ENCODE measurements at places on chromosomes 7 and 10. TPM values are rescaled to one million over a fixed set of nuclear protein-coding genes. Genes with fewer than 3 reads are reported as not detected.

Gene TUBB8
- not detected for total RNA-seq

Gene ASIC3
- total RNA-seq, result not detected

Gene LLCFC1
- total RNA-seq, result not detected

Gene ELFN1
- 6.2 TPM for total RNA-seq

Gene EVX1
- not detected for total RNA-seq

Gene WDR86
- total RNA-seq, result 0.25 TPM

Gene PRLHR
- total RNA-seq, result not detected

GRCh38 chr10:95496951-95497350, 64.2 kb downstream of the SORBS1 start:
- no peak for DNase-seq

DNA sequence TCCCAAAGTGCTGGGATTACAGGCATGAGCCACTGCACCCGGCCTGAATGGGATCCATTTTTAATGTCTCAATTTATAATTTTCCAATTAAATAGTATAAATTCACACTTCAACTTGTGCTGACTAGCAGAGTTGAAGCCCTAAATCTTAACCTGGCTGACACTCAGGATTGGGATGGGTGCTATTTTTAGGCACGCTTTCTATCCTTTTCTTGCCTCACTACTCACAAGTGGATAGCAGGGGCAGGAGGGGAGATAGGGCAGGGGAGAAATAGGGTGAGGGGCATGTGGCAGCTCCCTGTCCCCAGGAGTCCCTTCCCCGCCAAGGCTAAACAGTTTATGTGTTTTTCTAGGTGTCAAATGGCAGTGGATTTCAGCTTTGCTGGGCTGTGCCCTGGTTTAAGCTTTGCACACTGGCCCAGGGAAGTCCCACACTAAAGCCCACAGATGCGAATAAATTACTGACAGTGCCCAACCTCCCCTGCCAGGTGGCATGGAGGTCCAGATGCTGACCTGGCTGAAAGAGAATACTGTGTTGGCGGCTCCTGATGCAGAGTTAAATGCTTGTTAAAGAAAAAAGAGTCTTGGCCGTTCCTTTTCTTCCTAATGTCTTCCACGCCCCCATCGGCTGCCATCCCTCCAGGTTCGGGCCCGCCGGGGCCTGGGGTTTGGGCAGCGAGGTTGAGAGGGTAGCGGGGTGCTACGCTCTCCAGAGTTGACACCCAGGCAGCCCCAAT, 36.2 kb upstream of the EFCAB10 start:
- DNase-seq, result no peak

DNA sequence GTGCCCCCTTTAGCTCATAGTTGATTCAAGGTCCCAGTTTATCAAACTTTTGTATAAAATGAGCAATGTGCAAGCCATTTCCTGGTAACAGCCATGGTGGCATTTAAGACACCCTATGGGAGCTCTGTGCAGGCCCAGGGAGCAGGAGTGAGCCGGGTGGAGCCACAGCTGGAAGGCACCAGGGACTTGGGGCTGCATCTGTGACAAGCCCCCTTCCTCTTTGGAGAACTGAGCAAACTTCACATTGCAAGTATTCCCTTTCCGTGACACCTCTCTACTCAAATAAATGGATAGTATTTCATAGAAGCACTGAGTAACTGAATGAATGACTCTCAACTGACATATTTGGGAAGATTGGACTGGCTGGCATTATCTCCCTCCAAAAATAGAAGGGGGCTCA, 558.7 kb upstream of the FOXK1 start:
- no peak for DNase-seq

DNA sequence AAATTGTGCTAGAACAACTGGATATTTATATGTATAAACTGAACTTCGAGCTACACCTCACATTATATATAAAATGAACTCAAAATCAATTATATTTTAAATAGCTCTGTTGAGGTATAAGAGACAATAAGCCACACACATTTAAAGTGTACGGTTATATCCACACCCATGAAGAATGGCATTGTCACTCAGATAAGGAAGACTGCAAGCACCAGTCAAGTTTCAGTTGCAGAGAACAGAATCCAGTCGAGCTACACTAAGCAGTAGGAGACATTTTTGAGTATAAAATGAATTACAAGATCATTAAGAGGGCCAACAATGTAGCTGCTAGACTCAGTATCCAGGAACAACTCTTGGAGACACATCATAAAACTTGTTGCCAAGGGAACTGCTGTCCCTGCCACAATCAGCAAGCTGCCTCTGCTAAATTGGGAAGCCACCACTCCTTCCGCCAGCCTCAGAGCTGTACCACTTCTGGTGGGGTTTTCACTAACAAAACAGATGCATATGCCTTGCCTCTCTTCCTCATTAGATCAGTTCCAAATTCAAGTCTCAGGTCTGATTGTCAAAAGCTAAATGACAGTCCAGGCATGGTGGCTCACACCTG, 19.6 kb upstream of the GPNMB start:
- DNase-seq, result no peak

- no peak for DNase-seq
Measured at GRCh38 chr10:74770400-74770799, 56.0 kb upstream of the KAT6B start.

- DNase-seq, result no peak
Measured at GRCh38 chr10:81943583-81943982, 68.6 kb downstream of the NRG3 start.

DNA sequence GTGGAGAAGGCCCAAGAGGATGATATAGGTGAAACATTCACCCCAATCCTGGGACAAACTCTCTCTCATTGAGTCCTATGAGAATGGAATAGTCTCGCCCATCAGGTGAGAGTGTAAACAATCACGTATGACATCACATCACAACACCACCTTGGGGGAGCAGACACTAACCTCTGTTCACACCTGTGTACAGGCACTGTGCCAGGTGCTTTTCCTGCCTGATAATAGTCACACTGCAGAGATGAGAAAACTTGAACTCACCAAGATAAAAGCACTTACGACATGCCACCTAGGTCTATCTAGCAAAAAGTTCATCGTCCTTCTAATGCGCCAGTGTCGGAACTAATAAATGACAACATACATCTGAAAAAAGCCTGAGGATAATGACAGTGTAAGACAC, 187.8 kb downstream of the FAM107B start:
- no peak for DNase-seq

DNA sequence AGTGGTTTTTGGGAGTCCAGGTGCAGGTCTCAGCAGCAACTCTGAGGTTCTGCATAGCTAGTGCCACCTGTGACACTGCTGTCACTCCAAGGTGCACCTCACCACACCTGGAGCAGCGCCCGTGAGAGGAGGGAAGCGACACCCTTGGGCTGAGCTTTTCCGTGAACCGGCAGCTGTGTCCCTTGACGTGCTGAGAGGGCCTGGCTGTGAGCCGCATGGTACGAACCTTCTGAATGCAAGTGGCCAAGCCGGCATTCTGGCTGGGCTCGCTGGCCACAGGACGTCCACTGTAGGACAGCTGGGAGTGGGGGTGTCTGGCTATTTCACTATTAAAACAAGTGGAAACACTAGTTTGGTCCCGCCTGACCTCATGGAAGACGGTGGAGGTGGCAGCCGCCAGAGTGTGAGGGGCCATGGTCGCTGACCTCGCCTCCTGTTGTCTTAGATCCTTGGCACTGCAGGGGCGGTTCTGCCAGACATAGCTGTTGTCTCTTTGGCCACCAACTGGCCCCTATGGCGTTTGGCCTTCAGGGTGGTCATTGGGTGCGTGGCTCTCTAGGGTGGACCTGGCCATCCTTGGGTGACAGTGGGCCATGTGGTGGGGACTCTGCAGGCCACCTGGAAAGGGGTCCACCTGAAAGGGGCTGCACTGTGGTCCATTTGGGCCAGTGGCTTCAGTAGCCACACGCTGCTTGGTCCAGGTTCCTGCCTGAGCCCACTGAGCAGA, 12.9 kb downstream of the INPP5A start:
- no peak for DNase-seq

DNA sequence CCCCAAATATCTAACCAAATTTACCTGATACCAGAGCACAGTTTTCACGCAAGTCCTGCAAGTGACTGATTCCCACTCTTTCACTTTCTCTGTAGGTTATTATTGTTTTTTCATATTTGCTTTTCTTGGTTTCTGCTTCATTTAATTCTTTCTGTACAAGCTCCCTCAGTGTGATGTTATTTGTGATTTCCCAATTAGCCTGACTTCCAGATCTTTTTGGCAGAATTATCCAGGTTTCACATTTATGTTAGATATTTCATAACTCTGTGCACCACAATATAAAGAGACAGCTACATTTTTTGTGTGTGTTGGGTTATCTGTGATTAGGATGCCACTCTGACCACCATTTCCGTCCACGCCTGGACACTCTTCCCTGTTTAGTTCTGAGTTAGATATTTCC, 381.5 kb upstream of the CNTNAP2 start:
- no peak for DNase-seq

- DNase-seq, result peak; percentile 11
Measured at GRCh38 chr10:125521721-125522680, 161.0 kb downstream of the TEX36 start.

DNA sequence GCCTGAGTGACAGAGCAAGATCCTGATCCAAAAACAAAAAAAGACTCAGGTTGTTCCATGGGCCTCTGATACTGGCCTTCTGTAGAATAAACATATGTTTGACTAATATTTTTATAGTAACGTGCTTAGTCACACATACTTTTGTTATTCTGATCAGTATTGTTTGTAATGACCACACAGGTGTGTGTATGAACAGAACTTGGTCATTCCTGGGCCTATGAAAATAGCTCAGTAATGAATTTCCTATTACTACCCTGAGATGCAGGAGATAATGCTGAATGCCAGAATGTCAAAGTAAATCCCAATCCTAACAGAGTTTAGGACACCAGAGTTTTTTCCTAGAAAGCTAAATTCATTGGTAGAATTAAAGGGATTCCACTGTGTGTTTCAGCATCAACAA, 108.7 kb downstream of the DOCK4 start:
- no peak for DNase-seq

GRCh38 chr7:118836933-118837332, 612.4 kb downstream of the ANKRD7 start:
- DNase-seq, result no peak

DNA sequence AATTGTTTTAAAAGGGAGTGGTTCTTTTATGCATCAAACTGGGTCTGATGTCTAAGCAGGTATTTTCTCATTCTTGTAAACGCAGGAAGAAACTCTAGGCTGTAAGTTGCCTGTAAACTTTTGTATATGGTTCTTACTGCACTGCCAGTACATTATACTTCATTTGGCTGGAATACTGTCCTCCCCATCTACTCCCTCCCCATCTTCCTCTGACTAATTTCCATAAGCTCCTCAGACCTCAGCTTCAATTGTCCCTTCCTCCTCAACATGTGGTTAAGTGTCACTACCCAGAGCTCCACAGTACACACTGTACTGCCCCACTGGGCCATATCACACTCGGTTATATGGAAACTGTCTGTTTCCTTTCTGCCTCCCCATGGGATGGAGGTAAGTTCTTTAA, 161.4 kb upstream of the MDFIC start:
- DNase-seq, result peak; percentile 1

DNA sequence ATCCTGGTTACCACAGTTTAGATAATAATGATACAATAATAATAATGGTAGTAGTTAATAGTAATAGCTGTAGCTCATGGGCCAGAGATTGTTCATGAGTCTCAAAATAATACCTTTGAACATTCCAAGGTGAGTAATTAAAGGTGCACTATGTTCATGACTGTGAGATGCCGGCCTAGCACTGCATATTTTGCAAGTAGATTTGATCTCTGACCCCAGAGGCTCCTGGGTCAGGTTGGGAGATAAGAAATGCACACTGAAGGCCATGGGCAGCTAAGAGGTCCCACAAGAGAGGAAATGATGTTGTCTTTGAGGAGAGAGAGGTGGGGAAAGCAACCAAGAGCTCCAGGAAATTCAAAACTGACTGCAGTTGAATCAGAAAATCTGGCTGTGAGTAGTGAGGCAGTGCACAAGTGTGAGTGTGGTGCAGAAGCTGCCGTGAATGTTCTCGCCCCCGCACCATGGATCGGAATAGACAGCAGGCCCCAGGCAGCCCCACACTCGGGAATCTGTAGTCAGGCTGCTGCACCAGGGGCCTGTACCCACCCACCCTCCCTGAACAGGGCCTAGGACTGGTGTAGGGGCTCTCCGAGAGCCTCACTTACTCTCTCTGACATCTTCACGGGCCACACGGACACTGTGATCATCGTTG, 11.9 kb downstream of the CPXM2 start:
- no peak for DNase-seq

DNA sequence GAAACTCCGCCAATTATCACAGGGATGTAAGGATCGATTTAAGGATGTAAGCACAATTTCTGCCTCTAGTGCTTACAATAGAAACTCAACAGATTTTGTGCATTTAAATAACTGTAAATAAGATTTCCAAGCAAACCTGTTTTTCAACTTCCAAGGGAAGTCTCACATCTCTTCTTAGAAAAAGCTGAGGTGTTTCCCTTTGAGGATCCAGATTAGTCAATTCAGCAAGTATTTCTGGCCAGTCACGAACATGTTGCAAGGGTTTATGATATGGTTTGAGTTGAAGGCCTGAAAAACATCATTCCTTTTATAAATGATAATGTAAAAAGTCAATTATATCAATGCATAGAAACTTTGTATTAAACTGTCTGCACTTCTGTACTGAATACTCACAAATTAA, 23.9 kb downstream of the KRIT1 start:
- no peak for DNase-seq

GRCh38 chr10:90289037-90289436, 568.8 kb downstream of the HTR7 start:
- no peak for DNase-seq

GRCh38 chr10:17943033-17943745, 8.5 kb upstream of the SLC39A12 start:
- DNase-seq, result no peak

All from GM23248 (cell line).